NB4 (cell line): ENCODE measurements at places on chromosomes 12 and 14.

- DNase-seq, result peak; percentile 56
Observed at GRCh38 chr12:30985814-30986452, 59.4 kb downstream of the TSPAN11 start.

- no peak for DNase-seq
Observed at GRCh38 chr12:69888901-69889300, 63.9 kb downstream of the MYRFL start.

DNA sequence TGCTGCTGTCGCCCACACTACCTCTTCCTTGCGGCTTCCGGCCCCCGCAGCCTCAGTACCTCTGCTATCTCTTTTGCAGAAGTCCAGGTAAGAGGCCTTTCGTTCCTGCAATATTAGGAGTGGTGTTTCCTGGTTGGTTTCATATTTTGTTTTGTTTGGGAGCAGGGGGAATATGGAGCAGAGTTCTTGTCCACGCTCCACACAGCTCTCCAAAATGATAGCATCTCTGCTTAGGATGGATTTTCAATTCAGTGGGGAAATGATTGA lies 768 bp downstream of the OXA1L start:
- no peak for DNase-seq

- DNase-seq, result no peak
Observed at GRCh38 chr12:42776396-42776795, 186.8 kb upstream of the PRICKLE1 start.

DNA sequence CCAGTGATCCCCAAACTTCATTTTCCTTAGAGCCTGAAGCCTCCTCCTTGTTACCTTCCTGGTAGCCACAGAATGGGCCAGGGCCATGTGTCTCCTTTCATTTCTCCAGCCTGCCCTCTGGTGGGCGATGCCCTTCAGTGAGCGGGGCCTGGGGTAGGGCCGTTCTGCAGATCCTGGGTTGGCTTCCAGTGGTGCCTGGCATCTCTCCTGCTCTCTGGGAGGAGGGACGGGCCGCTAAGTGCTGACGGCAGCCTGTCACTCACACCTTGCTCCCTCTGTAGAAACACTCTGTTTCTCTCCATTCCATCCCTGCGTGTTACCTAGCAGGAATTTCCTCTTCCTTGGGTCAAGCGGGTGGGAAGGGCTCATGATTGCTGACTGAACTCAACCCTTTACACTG lies 232.1 kb downstream of the CACNA1C start:
- peak; percentile 88 for DNase-seq

DNA sequence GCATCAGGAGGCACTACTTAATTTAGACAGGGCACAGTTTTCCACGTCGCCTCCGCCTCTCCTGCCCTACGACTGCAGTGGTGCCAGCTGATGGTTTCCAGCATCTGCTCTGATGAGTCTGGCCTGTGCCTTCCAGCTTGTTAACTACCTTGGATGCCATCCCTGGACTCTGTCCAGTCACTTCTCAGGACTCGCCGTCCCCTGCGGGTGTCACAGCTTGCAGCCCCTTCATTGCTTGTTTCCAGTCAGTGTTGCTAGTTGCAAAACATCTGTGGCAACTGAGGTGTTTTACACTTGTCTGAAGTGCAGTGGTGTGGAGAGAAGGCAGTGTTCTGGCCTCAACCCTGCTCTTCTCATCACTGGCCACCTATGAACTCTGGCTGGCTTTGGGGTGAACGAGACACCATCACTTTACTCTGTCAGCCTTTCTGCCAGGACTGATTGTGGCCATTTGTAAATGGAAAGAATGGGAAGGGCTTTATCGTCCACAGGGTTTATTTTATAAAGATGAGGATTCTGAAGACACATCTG lies 8.3 kb downstream of the ADGRD1 start:
- no peak for DNase-seq

DNA sequence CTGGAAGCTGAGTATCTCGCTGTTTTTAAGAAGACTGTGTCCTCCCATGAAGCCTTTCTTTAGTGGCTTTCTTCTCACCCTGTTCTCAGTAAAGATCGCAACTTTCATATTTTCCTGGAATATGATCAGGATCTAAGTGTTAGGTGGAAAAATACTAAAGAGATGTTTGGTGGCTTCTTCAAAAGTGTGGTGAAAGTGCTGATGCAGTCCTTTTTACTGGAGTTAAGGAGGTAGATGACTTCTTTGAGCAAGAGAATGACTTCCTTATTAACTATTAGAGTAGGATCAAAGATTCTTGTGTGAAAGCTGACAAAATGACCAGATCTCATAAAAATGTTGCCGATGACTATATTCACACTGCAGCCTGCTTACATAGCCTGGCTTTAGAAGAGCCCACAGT lies 141.6 kb downstream of the SLC5A8 start:
- no peak for DNase-seq

DNA sequence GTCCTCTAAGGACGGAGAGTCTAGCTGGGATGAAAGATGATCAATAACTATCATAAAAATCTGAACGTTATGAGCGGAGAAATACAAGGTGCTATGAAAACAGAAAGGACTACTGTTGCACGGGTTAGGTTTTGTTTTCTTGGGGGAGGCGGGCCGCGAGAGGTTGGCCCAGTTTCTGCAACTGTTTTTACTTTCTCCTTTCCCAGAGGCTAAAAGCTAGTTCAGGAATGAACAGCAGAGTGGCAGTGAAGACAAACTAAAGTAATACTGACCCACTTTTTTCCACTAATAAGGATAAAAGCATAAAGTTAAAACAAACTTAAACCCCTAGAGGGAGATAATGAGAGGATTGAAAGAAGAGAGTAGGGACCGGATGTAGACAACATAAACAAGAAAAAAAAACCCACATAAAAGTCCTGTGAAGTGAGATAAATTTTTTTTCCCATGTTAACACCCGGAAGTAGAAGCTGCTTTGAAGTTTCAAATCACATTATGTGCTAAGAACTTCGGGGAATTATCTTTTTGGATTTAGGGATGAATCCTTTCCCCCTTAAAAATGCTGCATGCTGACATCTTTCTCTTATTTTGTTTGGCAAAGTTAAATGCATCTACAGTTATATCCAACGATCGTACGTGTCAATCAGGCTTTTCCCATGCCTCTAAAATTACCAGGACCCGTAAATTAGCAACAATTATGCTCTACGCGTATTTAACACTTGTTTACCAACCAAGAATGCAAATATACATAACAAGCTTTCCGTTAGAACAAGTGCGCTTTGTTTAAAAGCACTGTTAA lies 1.0 kb upstream of the CDK17 start:
- DNase-seq, result peak; percentile 79

DNA sequence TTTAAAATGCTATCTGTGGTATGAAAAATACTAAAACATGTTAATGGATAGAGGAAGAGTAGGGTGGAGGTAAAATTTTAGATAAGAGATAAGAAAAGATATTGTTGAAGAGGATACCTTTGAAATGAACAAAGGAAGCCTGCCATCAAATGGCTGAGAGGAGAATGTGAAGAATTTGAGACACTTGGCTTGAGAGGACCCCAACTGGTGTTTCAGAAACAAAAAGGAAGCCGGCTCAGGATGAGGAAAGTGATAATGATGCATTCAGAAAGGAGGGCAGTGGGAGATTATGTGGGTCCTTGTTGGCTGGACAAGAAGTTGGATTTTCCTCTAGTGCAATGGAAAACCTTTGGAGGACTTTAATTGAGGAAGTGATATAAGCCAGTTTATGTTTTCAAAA lies 264.4 kb downstream of the DUSP6 start:
- no peak for DNase-seq

DNA sequence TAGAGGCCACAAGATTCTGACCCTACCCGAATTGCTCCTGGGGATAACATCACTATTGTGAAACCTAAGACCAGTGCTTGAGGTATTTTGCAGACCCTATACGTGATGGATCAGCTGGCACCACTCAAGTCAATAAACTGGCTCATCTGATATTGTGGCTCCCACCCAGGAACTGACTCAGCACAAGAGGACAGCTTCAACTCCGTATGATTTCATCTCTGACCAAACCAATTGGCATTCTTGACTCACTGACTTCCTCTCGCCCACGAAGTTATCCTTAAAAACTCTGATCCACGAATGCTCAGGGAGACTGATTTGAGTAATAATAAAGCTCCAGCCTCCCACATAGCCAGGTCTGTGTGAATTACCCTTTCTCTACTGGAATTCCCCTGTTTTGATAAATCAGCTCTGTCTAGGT lies 1036.1 kb upstream of the TMEM132C start:
- DNase-seq, result peak; percentile 7

- no peak for DNase-seq
Observed at GRCh38 chr12:44299524-44299923, 463.6 kb downstream of the TMEM117 start.

GRCh38 chr12:120049426-120049825 lies 60.4 kb downstream of the BICDL1 start:
- DNase-seq, result no peak

GRCh38 chr12:79452906-79453305 lies 237.9 kb downstream of the PAWR start:
- DNase-seq, result no peak

DNA sequence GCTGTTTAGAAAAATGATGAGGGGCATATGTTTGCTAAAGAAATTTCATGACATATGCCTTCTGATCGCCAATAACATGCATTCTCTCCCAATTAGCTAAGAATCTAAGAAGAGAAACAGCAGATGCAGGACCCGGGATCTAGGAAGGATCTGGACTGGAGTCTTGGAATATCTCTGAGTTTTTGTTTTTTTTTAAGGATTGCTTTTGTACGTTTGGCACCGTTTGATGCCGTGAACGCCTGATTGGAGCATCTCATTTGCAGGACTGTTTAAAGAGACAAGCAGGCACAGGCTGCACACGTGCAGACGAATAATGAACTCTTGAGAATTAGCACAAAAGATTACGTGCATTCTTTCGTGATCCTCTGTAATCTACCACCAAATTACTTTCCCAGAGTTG lies 13.6 kb downstream of the EML1 start:
- no peak for DNase-seq

GRCh38 chr12:101302741-101303140 lies 22.8 kb downstream of the UTP20 start:
- DNase-seq, result no peak

DNA sequence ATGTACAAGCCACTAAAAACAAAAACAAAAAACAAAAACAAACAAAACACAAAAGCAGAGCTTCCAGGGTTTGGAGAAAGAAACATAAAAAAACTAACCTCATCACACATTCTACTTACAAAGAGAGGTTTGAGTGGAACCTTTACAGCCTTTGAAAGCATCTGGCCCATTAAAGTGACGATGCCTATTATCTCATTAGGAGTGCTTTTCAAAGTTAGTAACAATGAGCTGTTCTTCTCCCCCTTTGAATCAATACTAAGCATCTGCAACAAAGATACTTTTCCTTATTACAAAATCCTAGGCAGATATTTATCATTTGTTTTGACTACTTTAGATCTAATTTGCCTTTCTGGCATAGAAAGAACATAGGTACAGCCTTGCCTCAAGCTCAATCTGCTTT lies 217.3 kb downstream of the PPM1H start:
- DNase-seq, result no peak

- no peak for DNase-seq
Observed at GRCh38 chr12:112357214-112357613, 25.0 kb downstream of the HECTD4 start.

DNA sequence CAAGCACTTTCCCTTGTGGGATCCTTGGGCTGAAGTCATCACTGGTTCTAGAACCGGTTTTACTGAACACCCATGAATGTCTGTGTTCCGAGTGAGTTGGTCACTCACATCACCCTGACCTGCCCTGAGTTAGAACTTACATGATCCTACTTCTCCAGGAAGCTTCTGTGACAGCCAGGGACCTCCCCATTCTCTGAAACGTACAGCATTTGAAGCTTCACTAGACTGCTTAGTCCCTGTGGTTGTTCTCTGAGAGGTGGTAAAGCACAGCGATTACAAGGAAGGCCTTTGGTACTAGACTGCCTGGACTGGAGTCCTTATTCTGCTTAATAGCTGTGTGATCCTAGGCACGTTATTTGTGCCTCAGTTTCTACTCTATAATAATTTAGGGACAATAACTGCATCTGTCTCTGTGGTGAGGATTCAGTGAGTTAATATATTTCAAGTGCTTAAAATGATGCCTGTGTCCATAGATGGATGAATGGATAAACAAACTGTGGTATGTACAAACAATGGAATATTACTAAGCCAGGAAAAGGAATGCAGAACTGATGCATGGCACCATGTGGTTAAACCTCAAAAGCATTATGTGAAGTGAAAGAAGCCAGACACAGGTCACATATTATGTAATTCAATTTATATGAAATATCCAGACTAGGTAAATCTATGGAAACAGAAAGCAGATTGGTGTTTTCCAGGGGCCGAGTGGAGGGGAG lies 54.7 kb upstream of the DDX11 start:
- no peak for DNase-seq

- no peak for DNase-seq
Observed at GRCh38 chr12:105455261-105455660, 124.8 kb downstream of the C12orf75 start.

DNA sequence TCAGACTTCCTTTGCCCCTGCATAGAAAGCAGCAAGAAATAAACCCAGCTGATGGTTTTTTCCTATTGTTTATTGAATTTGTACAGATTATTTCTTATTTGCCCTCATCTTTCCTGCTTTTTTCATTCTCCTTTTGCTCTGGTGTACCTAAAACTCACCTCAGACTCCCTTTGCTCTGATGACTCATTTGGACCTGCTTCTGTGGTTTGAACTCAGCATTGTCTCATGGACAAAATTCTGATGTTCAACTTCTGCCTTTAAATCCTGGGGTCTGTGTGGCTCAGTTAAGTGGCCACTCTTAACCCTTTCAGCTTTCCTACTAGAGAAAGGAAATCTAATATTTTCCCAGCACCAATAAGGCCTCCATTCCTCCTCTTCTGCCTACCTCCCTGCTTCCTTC lies 3.5 kb upstream of the SENP1 start:
- no peak for DNase-seq

DNA sequence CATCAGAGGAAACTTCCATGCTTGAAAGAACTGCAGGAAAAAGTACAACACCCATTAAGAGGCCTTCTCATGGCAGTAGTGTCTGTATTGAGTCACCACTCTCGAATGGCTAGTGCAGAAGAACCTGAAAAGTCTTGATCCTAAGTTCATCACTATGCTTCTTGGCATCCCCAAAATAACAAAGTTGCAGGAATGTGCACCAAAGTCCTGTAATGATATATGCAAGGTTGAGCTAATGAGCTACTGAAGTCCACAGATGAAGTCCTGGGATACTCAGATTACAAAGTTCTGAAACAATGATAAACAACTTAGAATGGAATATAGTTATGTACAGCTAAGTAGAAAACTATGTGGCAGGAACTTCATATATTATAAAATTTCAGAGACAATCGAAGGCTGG lies 545.4 kb downstream of the FOXG1 start:
- no peak for DNase-seq

- no peak for DNase-seq
Observed at GRCh38 chr12:51837286-51837685, 11.2 kb downstream of the FIGNL2 start.

- no peak for DNase-seq
Observed at GRCh38 chr12:54412348-54412747, 6.7 kb downstream of the ITGA5 start.
